ENCODE measurements at places on chromosomes 6 and 20.

- DNase-seq: peak; percentile 21
Measured at GRCh38 chr6:4055420-4056041, 23.4 kb downstream of the FAM217A start.

GRCh38 chr6:26105109-26105730 is 18.0 kb downstream of the HFE start:
- DNase-seq: no peak

DNA sequence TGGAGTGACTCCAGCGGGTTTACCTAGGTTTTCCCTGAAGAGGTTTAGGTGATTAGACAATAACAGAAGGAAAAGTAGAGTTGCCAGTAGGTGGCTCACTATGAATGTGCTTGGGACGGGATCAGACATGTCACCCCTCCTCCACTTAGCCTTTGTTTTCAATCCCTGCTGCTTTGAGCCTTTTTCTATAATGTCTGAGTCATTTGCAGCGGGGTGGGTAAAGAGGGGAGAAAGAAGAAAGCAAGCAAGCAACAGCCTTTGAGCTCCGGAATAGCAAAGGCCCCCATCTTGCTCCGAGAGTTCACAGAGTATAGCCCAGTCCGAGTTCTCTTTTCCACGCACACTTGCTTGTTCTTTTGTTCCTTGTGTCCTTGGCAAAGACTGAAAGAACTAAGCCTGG is 129.1 kb downstream of the PACRG start:
- DNase-seq: peak; percentile 82

DNA sequence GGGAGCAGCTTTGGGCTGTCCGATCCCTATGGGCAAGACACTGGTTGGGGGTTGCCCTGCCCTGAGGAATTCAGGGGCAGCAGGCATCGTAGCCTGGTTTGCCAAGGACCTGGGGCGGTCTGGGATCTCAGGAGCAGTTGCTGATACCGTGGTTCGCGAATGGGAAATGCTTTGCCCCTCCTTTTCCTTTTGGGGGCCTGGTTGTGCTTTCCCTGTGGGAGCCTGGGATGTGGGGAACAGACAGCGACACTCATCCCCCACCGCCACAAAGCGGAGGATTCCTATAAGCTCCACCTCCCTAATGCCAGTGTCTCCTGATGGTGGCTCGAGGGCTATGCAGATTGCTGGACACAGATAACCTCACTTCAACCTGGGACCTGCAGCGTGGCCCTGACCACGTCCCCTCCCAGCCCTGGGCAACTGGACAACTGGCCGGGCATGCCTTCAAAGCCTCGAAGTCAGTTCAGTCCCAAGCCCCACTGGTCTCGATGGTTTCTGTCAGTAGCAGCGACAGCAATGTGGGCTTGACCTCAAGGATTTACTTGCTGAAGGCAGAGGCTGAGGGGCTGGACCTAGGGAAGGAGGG is 3.3 kb downstream of the CEBPB start:
- no peak for DNase-seq

DNA sequence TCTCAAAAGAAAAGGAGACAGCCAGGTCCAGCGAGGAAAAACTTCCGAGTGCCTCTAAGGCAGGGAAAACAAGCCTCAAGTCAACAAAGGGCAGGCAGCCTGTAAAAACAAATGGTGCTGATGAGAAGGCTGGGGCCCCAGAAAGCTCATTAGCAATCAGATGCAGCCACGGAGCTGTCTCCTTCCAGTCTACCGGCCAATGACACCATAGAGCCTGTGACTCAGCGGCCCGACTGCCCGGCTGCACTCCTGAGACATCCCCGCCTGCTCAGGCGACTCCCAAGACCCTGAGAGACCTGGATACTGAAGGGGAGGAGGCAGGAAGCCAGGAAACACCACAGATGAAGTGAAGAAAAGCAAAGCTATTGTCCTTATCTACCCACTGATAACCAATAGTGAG is 120.1 kb upstream of the HDDC2 start:
- no peak for DNase-seq

GRCh38 chr6:36608788-36609563 is 14.8 kb downstream of the SRSF3 start:
- no peak for DNase-seq

DNA sequence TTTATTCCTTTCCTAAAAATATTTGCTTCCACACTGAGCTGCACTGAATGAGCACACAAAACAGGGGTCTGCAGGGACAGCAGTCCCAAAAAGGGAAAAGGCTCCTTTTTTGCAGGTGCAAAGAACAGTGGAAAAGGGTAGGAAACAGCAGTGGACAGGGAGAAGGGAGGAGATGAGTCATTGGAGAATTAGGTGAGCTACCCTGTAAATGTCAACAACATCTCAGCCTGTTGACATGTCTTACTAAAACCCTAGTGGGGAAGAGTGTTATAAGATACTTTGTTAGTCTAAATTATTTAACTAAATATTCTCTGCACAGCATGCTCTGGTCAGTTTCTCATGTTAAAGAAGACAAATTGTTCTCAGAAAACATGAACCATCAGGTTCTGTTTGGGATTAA is 151.5 kb upstream of the FBXL4 start:
- DNase-seq: no peak

GRCh38 chr20:1209447-1210387 is 6.5 kb downstream of the C20orf202 start:
- DNase-seq: no peak

- DNase-seq: no peak
Measured at GRCh38 chr6:112216662-112217551, 37.5 kb downstream of the LAMA4 start.

DNA sequence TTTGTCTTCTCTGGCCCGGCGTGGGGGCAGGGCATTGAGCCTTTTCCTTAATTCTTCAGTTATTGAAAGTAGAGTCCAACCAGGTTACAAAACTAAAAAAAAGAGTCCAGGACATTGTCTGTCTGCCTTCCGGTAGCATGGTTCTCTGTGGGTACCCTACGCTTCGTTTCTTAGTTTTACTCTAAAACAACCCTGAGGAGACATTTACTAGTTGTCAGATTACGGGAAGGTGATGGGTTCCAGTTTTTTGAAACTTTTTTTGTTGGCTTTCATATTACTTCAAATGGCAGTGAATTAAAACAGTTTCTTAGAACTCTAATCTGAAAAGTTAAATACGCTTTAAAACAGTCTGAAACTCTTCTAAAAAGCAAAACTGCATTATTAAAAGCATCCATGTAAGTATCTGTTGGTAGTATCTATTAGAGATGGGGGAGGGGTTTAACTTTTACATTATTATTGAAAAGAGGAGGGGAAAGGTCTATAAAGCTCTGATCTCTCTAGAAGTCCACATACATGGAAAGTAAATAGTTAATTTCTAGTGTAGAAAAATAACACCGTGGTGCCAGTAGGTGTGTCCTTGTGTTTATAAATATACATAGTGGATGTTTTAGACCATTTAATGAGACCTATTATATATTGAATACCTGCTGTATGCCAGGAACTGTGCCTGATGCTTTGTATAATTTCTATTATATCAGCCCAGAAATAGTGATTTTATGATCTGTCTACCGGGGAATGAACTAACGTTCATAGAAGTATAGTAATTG is 2.2 kb downstream of the BICRAL start:
- peak; percentile 45 for DNase-seq

GRCh38 chr6:135052939-135053338 is 1.7 kb downstream of the HBS1L start:
- no peak for DNase-seq

DNA sequence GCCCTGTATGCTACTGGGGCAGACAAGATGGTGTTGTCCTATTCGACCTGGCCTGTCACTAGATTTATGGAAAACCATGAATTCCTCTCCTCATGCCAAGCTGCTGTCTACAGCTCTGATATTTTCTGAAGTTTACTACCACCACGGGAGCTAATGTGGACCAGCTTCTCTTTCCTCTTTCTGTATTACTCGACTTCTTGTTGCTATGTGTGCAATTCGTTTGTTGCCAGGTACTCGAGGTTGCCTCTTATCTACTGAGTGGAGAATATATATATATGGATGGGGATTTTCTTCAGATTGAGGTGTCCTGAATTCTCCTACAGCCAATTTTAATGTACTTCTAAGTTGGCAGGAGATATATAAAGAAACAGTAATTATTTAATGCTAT is 34.7 kb downstream of the MAN1A1 start:
- no peak for DNase-seq

DNA sequence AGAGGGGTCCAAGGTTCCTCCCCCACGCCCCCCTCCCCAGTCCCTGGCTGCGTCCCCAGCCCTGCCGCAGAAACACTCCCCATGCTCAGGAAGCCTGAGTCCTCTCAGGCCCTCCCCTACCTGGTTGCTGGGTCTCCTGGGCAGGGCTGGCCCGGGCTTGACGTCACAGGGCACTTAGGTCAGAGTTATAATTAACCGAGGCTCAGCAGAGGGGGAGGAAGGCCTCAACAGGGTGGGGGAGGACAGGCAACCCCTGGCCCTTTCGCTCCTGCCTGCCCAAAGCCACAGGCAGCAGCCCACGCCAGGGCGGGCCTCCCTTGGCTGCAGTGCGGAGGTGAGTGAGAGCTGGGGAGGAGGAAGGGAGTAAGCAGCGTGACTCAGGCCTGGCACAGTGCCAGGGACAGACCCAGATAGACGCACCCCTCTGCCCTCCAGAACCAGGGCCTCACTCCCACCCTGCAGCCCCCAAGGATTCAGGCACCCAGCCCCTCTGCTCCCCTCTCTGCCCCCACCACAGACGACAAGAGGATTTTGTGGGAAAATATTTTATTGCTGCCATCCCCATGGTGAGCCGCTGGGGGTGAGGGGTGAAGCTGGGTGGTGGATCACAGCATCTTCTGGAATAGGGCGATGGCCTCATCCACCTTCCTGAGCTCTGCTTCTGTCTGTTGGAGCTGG is at the start of gene VWA7:
Gene VWA7, minus strand, starts transcription at position 340 of the 678 bp plus-strand sequence. CDS start 549 bp downstream, outside the sequence.
- no peak for DNase-seq

GRCh38 chr20:17628101-17628841 is 53.8 kb downstream of the RRBP1 start:
- no peak for DNase-seq

DNA sequence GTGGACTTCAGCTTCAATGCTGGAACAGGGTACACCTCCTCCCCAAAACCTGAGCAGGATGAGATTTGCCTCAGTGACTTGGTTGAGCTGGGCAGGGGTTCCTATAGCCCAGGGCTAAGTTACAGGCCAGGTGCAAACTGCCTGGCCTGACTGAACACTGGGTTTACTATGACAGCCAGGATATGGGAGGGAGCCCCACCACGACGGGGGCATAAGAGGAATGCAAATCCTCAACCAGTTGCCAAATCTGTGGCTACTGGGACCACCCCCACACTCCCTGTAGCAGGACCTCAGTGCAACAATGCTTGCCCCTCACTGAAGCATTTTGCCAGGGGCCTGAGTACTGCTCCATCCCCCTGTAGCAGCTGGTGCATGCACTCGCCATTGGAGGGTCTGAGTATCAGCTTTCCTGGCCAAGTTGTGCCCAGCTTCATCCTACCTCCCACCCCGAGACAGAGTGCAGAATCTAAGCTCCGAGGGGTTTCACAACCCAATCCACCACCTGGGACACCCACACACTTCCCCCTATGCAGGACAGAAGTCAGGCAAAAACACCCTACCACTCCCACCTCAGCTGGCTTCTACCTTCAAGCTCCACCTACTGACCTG is 27.6 kb downstream of the TREML4 start:
- DNase-seq: no peak

DNA sequence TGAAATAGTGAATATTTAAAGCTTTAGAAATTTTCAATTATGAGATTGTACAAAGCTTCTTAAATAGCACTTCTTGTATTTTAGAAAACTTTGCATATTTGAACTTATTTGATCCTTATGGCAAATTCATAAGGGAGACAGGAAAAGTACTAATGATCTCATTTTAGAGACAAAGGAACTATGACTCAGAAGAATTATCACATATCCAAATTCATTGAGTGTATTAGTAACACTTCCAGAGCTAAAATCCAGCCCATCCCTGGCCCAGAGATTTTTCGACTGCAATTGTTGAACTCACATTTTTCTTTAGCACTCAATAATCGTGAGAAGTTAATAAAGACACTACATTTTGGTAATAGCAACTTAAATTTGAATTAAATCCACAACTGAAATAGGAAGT is 704.3 kb downstream of the EPM2A start:
- no peak for DNase-seq

DNA sequence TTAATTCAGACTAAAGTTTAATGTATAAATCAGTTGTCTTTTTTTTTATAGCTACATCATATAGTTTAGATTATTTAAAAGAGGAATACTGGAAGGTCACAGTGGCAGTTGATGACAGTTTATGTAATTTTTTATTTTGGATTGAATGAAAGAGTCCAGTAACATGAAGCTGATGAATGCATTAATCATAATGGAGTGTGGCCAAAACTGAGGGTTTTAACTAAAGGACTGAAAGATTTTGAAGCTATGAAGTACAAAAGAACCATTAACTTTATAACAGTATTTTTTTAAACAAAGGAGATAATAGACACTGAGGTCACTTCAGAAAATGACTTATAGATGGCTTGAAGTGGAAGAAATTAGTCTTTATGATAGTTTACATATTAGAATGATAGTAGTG is 41.3 kb downstream of the TRMT11 start:
- DNase-seq: no peak

- DNase-seq: no peak
Measured at GRCh38 chr6:129163551-129163950, 280.6 kb downstream of the LAMA2 start.

DNA sequence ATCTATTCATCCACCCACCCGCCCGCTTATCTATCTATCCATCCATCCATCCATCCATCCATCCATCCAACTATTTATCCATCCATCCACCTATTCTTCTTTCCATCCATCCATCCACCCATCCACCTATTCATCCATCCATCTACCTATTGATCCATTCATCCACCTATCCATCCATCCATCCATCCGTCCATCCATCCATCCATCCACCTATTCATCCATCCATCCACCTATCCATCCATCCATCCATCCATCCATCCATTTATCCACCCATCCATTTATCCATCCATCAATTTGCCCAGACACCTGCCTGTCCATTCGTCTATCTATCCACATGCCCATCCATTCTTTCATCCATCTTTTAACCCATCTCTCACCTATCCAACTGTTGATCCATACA is 71.1 kb upstream of the PMEPA1 start:
- DNase-seq: no peak

GRCh38 chr6:134169871-134170486 is 117.6 kb upstream of the SLC2A12 start:
- no peak for DNase-seq

All from muscle of arm (tissue), 14 donors.